ENCODE measurements at places on chromosomes 3 and 15.

DNA sequence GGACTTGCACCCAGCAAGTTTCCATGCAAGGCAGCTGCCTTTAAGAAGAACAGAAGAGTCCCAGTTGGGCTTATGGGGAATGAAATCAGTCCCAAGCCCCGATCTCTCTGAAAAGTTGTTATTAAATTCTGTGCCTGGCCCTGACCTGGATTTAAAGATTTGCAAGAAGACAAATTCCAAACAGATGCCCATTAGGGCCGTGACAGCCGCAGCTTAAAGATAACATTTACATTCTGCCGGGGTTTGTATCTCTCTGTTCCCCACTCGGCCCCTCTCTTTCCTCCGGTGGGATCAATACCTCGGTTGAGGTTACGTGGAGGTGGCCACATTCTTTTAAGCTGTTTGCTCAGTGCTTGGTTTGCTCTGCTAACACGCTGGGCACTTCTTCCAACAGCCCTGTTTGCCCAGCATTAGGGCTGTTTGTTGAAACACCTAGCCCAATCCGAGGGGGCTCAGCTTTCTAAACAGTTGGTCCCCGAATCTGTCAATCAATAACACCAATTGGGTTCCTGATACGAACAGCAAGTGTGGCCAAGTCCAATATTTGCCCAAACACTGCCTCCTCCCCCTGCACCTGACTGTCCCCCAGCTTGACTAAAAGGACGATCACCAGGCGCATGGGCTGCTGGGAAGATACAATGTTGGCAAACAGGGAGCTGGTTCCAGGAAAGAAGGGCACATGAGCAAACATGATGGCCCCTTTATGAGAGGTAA is 108.6 kb downstream of the RPLP1 start:
- DNase-seq, result no peak

DNA sequence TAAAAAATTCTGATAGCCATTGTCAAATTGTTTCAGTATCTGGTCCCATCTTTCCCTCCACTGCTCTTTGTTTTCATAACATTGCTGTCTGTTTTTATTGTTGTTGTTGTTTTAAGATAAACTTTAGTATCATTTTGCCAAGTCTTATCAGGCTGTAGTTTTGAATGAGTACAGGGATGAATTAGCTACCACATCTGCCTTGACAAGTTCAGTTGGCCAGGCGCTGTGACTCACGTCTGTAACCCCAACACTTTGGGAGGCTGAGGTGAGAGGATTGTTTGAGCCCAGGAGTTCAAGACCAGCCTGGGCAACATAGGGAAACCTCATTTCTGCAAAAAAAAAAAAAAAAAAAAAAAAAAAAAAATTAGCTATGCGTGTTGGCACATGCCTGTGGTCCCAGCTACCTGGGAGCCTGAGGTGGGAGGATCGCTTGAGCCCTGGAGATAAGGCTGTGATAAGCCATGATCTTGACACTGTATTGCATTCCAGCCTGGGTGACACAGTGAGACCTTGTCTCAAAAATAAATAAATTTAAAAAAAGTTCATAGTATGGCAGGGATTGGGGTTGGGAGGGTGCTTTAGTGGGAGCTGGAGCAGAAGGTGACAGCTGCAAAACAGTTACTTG is 8.3 kb upstream of the ANKDD1A start:
- DNase-seq, result no peak

GRCh38 chr3:56915966-56916586 is 114.3 kb upstream of the ARHGEF3 start:
- peak; percentile 57 for DNase-seq

GRCh38 chr3:119751423-119751822 is 30.5 kb upstream of the NR1I2 start:
- no peak for DNase-seq

DNA sequence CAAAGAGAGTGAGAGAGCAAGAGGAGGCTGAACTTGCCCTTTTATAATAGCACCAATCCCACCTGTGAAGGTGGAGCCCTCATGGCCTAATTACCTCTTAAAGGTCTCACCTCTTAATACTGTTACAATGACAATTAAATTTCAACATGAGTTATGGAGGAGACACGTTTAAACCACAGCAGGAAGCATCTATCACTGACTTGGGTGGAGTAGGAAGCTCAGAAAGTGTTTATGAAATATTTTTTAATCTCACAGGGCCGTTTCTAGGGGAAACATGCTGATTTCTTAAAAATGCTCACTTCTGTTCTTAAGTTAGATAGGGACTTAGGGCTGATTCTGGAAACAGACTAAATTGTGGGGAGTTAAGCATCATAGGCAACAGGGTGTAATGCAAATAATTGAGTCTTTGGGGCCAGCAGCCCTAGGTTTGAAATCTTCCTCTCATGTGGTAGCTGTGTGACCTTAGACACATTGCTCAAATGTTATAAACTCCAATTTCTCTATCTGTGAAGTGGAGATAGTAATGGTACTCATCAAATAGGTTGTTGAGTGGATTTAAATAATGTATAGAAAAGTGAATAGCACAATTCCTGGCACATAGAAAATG is 133.3 kb upstream of the KLHL25 start:
- DNase-seq, result no peak

- no peak for DNase-seq
These were observed 25.6 kb upstream of the C3orf62 start for GRCh38 chr3:49302613-49303012.

DNA sequence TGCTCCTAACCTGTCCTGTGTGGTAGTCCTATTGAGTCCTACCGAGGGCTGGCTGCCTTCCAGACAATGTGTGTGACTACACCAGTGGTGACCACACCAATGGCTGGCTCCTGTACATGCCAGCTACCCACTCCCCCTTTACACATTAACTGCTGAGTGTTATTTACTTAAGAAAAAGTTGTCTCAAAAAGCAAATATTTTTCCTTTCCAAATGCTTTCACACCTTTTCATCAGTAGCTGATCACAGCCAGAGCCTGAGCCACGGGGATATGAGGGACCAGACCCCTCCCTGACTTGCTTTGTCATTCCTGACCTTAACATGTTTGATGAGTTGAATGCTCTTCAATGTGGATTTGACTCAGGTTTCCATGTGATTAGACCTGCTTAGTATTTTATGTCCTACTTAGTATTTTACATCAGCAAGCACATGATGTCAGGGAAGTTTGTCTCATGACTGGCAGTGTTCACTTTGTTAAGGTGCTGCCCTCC is 29.6 kb upstream of the GREM1 start:
- DNase-seq, result no peak

- no peak for DNase-seq
These were observed 20.0 kb downstream of the BOC start for GRCh38 chr3:113231391-113231790.

DNA sequence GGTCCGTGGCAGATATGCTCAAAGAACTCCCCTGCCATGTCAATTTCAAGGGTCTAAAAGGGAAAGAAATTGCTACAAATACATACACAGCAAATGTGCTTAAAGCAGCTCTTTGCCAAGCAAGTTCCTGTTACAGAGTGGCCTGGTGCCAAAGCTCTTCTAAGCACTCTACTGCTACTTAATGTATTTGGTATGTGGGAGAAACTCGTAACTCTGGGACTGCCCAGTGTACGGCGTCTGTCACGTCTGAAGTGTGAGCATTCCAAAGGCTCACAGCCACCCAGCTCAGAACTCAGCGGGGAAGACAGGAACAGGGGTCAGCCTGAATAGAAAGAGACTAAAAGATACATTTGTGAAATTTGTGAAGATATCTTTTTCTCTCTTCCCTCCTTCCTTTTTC is 54.6 kb downstream of the RBMS3 start:
- DNase-seq, result peak; percentile 63

DNA sequence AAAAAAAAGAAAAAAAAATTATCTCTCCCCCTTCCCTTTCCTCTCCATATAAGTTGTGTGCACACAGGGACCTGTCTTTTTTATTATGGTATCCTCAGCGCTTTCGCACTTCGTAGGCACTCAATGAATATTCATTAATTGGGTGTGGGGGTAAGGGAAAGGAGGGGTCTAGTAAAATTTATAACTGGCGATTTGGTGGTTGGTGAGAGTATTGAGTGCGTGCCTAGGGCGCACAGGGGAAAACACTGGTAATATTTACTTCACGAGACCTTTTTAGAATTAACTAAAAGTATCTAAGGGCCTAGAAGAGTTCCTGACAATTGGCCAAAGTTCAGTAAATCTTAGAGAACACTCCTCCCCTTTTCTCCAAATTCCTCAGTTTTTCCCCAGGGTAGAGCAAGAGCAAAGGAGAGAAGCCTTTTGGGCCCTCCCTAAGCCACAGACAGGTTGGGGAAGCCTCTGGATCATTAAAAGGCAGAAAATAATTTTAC is 25.7 kb downstream of the TYRO3 start:
- DNase-seq, result no peak

GRCh38 chr15:99429681-99430081 is 136.1 kb upstream of the MEF2A start:
- no peak for DNase-seq

DNA sequence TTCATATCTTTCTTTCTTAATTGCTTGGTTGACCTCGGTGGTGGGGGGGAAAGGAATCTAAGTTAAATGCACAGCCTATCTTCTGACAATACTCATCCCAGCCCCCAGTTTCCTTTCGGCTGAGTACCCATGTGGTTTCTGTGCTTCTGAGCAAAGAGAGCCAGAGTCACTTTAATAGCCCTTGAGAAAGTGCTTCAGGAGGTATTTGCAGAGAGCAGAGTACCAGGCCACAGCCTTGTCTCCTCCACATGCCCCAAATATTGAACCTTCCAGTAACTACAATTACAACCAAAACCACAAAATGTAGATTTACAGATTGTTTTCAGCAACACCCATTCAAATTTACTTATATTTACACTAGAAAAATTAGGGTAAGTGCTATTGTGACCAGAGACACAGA is 647.4 kb downstream of the NR2F2 start:
- DNase-seq, result no peak

DNA sequence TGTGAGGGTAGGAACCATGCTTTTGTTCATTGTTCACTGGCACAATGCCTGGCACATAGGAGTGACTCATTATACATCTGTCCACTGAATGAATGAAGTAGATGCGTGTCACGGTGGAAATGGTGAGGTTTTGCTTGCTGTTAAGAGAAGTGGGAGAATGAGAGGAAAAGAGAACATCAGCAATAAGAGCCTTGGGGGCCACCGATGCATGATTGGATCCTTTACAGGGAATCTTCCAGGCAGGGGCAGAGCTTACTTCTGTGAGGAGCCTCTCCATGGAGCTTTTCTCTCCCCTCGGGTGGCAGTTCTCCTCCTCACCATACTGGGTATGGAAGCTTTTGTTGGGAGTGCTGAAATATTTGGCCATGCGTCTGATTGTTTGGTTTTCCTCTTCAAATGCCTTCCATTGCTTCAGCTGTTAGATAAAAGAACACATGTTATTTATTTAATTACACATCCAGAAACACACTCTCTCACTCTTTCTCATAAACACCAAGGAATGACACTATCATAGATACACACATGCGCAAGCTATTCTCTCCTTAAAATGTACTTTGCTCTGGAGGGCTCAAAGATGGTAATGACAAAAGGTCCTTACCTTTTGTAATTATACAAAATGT is 78.9 kb upstream of the GSK3B start:
- DNase-seq, result no peak

- no peak for DNase-seq
These were observed 292.8 kb downstream of the MEX3B start for GRCh38 chr15:81752974-81753373.

- DNase-seq, result no peak
These were observed 55.5 kb downstream of the MYO1E start for GRCh38 chr15:59317211-59317610.

- no peak for DNase-seq
These were observed 5.9 kb downstream of the ZDHHC23 start for GRCh38 chr3:113953677-113954076.

DNA sequence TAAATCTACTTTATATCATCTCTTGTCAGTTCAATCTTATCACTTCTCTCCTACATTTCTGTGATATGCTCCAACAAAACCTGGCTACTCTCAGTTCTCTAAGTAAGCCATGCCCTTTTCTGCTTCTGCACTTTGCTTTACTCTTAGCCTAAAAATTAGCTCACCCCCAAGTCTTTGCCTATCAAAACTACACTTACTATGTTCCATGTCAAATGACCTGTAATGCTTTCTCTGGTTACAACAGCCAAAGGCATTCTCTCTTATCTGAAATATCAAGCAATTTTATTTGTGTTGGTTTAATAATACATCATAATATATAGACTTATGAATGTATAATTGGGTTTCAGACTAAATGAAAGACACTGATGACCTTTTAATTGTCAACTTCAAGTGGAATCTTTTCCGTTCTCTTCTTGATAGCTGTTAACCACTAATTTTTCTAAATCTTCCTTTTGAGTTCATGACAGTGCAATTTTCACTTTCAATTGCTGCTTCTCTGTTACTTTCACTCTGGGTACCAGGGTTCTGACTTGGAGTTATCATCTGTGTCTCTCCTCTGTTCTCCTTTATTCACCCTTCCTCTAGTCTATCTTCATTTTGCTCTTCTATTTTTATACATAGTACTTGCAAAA is 619.0 kb upstream of the GOLIM4 start:
- DNase-seq, result no peak

GRCh38 chr3:181329024-181329423 is 339.5 kb upstream of the DNAJC19 start:
- DNase-seq, result no peak

DNA sequence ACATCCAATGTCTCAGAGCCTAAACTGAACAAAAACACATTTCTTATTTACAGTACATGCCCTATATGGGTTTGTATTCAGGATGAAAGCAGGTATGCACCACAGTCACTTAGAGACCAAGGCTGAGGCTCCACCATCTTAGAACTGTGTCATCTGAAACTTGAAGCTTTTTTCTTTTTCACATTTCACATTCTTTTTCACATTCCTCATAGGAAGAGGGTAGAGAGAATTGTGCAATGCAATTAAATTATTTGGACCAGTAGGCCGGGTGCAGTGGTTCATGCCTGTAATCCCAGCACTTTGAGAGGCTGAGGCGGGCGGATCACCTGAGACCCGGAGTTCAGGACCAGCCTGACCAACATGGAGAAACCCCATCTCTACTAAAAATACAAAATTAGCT is 591.0 kb downstream of the MECOM start:
- no peak for DNase-seq

DNA sequence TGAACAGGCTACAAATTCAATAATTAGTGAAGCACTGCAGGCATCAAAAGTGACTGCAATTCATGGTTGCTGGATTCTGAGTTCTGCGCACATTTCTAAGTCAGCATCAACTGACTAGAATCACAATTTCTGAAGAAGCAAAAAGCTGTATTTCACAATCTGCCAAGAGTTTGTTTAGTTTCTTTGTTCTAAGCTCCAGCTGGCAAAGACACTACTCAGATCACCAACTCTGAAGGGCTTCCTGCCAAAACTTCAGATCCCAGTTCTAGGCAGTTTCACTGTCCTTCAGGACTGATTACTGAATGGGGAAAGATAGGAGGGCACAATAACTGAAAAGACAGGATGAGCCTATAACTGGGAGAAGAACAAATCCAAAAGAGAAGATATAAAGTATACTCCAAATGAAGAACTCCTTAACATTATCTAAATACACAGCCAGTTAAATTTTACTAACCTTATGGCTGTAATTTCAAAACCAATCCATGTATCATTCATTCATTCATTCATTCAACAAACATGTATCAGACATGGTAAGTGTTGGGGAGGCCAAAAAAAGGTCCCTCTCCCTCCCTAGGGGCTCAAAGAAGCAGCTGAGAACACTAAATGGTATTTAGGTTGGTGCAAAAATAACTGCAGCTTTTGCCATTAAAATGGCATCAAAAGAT is 17.1 kb downstream of the TJP1 start:
- DNase-seq, result no peak

- no peak for DNase-seq
These were observed 43.3 kb downstream of the GABRB3 start for GRCh38 chr15:26729581-26729980.

Data from suppressor macrophage treated with lipopolysaccharide for 1 hour (primary cell).